ENCODE measurements at places on chromosomes 11 and 22.

GRCh38 chr11:46969379-46969778 lies 32.8 kb downstream of the CSTPP1 start:
- no peak for DNase-seq

- no peak for DNase-seq
Measured at GRCh38 chr11:134044514-134045284, 24.2 kb upstream of the JAM3 start.

DNA sequence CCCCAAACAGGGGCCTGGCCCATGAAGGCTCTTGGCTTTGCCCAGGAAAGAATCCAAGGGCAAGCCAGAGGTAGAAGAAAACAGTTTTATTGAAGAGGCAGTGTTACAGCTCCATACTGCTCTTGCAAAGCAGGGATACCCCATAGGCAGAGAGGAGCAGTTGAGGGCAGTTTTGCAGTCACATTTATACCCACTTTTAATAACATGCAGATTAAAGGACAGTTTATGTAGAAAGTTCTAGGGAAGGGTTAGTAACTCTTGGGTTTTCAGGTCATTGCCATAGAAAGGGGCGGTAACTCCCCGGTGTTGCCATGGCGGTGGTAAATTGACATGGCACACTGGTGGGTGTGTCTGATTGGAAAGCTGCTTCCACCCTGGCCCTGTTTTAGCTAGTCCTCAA lies 80.5 kb upstream of the GNAZ start:
- DNase-seq = no peak

DNA sequence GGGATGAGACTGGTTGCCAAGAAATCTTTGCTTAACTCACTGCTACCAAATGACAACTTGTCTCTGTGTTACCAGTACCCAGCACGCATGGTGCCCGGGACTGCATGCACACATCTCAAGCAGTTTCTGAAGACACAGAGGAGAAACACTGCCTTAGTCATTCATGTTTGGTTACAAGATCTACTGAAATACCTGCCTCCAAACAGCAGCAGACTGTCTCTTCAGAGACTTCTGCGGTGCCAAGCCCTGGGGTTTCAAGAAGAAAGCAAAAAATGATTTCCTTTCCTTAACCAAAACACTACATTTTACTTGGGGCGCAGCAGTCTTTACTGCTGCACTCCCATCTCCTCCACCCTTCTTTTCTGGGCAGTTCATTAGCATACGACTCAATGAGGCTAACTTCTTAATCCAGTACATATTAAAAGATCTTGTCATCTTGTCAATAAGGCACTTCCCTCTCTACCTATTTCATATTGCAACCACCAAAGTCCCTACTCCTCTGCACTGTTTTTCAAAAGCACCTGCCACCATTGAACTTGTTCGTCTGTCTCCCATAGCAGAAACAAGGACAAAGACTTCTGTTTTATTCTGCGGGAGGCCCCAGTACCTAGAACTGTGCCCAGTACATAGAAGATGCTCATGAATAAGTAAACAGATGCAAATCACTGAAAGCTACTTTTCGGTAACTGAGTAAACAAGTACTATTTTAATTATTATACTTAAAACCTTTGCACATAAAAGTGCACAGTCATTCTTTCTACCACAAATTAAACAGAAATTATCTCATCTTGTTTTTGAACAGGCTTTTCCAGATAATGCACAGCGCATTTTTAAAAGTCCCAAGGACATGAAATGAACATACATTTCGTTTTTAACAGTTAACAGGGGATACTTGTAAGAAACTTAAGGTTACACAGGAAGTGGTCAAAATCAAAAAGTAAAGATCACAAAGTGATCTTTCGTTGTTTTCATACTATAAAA lies 4.0 kb downstream of the NAP1L4 start:
- no peak for DNase-seq

- no peak for DNase-seq
Measured at GRCh38 chr11:126432525-126432924, 77.0 kb downstream of the ST3GAL4 start.

DNA sequence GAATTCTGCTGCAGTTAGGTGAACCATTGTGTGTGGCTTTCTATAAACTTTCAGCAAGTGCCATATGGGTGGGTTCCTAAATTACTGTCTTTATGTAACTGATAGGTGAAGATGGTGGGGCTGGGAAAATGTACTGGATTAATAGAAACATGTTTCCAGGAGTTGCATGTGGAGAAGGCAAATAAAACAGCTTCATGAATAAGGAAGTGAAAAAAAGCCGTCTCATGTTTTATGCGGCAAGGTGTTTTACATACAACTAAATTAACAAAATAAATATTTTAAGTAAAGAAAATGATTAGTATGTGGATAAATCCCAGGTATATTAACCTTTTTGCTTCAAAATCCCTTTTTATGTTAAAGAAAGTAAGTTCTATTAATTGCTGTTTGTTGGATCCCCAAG lies 67.2 kb downstream of the EXT2 start:
- no peak for DNase-seq

GRCh38 chr22:42661985-42662831 lies 13.0 kb upstream of the CYB5R3 start:
- peak; percentile 82 for DNase-seq

- no peak for DNase-seq
Measured at GRCh38 chr22:46854125-46854870, 91.8 kb downstream of the TBC1D22A start.

GRCh38 chr11:119460097-119460496 lies 37.1 kb upstream of the THY1 start:
- DNase-seq = no peak

GRCh38 chr11:33887886-33888285 lies 4.0 kb downstream of the LMO2 start:
- no peak for DNase-seq

- no peak for DNase-seq
Measured at GRCh38 chr11:109612496-109612895, 190.5 kb downstream of the C11orf87 start.

DNA sequence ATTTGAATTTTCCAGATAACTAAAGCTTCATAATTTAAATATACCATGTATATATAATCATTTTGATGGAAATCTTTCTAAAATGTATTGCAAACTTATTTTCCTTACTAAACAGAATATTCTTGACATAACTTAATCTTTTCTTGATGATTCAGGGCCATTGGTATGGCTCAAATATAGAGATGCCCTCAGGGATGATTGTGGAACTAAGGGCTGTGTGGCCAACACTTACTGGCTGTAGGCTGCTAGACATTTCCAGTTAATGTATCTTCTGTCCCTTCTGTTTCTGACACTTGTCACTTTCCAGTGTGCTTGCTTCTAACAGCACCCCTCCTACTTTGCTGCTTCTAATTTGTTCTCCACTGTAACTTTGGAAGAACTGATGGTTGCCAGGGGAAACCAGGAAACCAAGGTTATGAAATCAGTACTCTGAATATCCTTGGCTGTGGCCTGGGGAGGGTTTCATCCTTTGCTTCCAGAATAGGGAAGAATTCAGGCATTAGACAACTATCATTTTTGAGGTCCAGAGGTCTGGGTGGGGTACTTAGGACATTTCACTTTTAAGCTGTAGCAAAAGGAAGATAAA lies 697.2 kb downstream of the ETS1 start:
- DNase-seq = no peak

DNA sequence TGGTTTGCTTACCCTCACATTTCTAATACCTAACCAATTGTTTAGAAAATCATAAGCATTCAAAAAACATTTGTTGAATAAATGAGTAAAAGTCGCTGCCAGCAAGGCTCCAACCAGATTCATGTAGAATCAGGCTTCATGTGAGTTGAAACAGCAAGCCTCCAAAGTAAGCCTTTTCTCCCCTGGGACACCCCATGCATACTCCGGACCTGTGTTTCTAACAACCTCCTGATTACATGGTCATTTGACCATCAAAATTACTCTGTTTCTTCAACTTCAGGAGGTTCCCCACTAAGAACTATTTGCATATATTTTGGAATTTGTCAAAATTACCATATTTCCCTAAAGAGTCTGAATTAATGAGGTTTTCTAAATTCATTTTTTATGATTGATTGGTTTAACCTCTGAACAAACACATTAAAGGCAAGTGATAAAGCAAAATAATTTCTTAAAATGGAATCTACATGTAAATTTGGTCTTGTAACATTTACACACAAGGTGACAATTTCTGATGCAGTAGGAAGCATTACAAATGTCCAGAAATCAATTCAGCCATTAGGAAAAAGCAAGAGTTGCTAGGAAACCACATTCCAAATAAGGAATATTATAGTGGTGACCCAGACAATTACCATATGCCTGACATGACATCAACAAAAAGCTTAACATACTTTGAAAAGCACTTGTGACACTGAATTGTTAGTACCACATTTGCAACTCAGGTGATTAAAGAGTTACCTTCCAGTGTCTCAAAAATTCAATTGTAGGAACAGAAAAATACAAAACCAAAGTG lies 252.6 kb downstream of the GUCY1A2 start:
- no peak for DNase-seq

- no peak for DNase-seq
Measured at GRCh38 chr11:47267876-47268275, 2.1 kb upstream of the MADD start.

DNA sequence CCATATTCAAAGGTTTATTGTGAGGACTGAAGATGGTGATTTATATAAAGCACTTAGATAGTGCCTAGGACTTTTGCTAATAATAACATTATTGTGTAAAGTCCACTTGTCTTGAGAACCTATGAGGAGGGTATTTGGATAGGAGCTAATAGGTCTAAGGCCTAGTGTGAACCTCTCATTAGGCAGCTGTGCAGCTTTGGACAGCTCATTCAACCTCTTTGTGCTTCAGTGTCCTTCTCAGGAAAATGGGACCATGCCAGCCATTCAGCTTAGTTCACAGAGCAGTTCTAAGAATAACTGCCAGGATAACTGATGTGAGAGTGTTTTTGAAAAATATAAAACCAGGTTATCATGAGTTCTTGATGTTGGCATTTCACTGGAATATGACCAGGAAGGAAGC lies 56.2 kb downstream of the NAV2 start:
- DNase-seq = no peak

GRCh38 chr11:8219257-8220021 lies 44.2 kb downstream of the LMO1 start:
- DNase-seq = no peak

GRCh38 chr22:46289244-46289891 lies 7.3 kb upstream of the GTSE1 start:
- no peak for DNase-seq

GRCh38 chr11:96313163-96313562 lies 29.8 kb downstream of the MAML2 start:
- no peak for DNase-seq

GRCh38 chr11:12474871-12475270 lies 97.5 kb downstream of the PARVA start:
- DNase-seq = no peak

DNA sequence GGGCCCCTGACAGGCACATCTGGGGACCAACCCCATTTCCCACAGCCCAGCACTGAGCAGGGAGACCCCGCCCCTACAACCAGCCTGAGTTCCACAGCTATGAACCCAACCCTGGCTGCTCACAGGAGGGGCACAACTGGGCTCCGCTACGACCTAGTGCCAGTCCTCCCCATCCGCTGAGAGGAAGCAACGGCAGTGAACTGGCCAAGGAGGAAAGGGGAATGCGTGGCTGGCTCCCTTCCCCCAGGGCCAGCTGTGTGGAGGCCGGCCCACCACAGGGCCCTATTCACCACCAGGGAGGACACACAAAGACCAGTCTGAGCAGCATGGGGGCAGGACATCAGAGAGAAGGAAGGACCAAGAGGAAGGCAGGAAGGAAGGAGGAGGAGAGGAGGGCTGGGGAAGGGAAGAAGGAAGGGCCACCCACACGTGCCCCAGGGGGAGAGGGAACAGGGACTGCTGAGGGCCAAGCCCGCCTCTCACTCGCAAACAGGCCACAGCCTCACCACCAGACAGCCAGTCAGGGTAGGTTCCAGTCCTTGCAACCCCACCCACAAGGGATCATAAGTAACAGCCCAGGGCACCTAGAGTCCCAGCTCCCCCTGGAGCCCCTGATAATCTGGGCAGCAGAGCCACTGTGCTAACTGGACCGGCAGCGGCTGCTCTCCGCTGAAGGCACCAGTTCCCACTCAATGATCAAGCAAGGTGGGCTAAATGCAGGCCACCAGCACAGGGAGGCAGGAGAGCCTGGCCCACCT lies 8.5 kb upstream of the GAL3ST1 start:
- no peak for DNase-seq

- DNase-seq = no peak
Measured at GRCh38 chr11:35812828-35813227, 131.0 kb upstream of the LDLRAD3 start.

DNA sequence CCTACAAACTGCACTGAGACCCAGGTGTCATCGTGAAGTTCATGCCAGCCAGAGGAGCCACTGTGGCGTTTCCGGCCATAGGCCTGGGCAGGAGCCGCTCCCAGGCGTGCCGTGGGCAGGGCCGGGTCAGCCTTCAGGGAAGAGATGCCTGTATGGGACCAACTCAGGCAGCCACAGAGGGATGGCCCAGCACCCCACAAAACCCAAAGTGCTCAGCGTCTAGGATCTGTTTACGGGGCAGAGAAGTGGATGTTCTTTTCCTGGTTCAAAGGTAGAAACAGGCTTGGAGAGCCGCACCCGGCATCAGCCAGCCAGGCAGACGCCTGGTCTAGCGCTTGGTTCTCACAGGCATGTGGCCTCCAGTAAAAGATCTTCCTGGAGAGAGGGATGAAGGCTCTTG lies 8.4 kb upstream of the BID start:
- no peak for DNase-seq

- DNase-seq = no peak
Measured at GRCh38 chr11:96215110-96215782, 127.7 kb downstream of the MAML2 start.

- peak; percentile 94 for DNase-seq
Measured at GRCh38 chr11:65498977-65499712, at the start of gene MALAT1. Gene MALAT1 (plus strand): TSS chr11:65499045.

DNA sequence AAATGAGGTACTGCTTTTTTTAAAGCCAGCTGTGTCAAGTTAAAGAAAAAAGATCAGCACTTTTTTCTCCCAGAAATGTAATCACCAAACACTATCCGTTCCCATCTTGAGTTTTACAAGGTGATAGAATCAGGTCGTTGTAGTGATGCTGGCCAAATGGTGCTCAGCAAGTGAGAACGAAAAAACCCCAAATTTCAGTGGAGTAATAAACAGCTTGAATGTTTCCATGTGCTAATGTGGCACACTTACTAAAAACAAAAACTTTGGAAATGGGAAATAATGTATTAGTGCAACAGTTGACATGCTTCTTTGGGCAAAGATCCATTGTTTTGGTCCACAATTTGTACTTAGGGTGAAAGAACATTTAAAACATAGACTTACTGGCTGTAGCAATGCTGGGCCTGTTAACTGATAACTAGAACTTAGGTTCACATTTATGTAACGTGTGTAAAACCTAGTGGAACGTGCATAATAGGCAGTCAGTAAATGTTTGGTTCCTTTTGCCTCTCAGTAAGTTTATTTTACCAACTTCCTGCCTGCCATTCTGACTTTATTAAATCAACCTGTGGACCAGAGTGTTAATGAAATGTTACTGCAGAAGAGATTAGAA lies 15.4 kb upstream of the GDPD4 start:
- no peak for DNase-seq

DNA sequence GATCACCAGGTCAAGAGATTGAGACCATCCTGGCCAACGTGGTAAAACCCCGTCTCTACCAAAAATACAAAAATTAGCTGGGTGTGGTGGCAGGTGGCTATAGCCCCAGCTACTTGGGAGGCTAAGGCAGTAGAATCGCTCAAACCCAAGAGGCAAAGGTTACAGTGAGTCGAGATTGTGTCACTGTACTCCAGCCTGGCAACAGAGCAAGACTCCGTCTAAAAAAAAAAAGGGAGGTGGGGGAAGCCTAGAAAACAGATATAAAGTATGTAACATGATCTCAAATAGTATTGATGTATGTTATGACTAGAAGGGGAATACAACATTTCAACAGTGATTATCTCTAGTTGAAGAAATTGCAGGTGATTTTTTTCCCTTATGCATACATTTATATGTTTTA lies 61.4 kb downstream of the SLC1A2 start:
- DNase-seq = no peak

Data from stimulated activated CD4-positive, alpha-beta T cell treated with anti-CD3 and anti-CD28 coated beads, Interleukin-1b, Interleukin-23, amount 100 ng/mL, for 1 hour (primary cell).